ENCODE measurements at places on chromosomes 5 and 9.
A peak's percentile ranks its signal among the peaks of the same experiment; 100 is the strongest.

DNA sequence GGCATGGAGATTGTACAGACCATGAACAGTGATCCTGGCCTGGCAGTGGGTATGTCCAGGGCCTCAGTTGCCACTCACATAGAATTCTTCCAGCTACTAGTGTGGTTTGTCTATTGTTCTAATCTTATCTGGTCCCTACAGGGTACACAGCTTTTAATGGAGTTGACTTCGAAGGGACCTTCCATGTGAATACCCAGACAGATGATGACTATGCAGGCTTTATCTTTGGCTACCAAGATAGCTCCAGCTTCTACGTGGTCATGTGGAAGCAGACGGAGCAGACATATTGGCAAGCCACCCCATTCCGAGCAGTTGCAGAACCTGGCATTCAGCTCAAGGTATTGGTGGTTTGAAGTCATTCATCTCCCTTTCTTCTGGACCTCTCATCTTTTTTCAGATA, 43.8 kb downstream of the THBS4 start:
- H3K27me3 ChIP-seq, result no peaks in the 10 kb centered on the region
- H3K36me3 ChIP-seq, result no peaks in the 10 kb centered on the region
- no peak overlapping the region for H3K4me3 ChIP-seq

- no peak for DNase-seq
- peaks cover 9% of the 10 kb centered on the region for H3K36me3 ChIP-seq
- H3K4me1 ChIP-seq, result peaks cover 55% of the 10 kb centered on the region
- no peak overlapping the region for H3K4me3 ChIP-seq
Observed at GRCh38 chr5:10699281-10699874, 61.7 kb downstream of the DAP start.

GRCh38 chr5:28217695-28218094, 1179.3 kb upstream of the CDH9 start:
- no peak overlapping the region for H3K27ac ChIP-seq
- no peaks in the 10 kb centered on the region for H3K36me3 ChIP-seq
- DNase-seq, result no peak
- H3K4me1 ChIP-seq, result no peaks in the 10 kb centered on the region
- H3K27me3 ChIP-seq, result no peaks in the 10 kb centered on the region

DNA sequence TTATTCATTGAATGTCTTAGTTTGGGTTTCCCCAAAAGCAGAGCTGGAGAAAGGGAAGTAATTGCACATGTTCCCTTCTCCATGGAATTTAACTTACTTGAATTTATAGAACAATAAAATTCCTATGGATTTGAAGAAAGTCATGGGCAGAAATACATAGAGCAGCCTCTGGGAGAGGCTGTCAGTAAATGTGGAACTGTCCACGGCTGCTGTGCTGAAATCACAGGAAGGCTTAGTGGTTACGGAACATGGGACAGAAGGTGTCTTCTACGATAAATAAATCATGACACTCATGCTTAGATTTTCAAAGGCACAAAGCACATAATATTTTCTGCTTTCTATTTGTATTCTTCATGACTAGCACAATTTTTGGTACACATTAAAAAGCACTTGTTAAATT, 440.6 kb upstream of the IZUMO3 start:
- DNase-seq, result no peak
- H3K4me3 ChIP-seq, result no peak overlapping the region
- no peaks in the 10 kb centered on the region for H3K4me1 ChIP-seq
- no peaks in the 10 kb centered on the region for H3K27me3 ChIP-seq
- no peaks in the 10 kb centered on the region for H3K36me3 ChIP-seq
- H3K27ac ChIP-seq, result no peak overlapping the region

- no peak for DNase-seq
- H3K4me3 ChIP-seq, result no peak overlapping the region
- H3K4me1 ChIP-seq, result peaks cover 9% of the 10 kb centered on the region
- peaks cover 30% of the 10 kb centered on the region for H3K27me3 ChIP-seq
- H3K36me3 ChIP-seq, result no peaks in the 10 kb centered on the region
Observed at GRCh38 chr9:133184971-133185370, 21.3 kb upstream of the GBGT1 start.

DNA sequence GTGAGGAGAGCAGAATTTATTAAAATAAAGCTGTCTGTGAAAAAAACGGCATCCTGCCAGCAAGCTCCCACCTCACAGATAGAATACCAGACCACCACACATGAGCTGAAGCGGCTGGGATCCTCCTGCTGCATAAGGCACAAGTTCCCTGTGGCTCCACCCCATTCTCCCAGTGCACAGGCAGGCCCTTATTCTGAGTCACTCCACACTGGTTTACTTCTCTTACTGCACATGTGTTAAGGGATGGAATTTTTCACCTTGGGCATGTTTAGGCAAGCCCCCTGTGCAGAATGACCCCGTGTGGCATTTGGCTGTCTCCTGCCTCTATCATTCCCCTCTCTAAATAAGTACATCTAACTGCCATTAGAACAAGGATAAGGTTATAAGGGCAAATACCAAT, 115.0 kb upstream of the ELAVL2 start:
- no peaks in the 10 kb centered on the region for H3K36me3 ChIP-seq
- H3K27me3 ChIP-seq, result no peaks in the 10 kb centered on the region
- no peaks in the 10 kb centered on the region for H3K4me1 ChIP-seq
- no peak for DNase-seq

DNA sequence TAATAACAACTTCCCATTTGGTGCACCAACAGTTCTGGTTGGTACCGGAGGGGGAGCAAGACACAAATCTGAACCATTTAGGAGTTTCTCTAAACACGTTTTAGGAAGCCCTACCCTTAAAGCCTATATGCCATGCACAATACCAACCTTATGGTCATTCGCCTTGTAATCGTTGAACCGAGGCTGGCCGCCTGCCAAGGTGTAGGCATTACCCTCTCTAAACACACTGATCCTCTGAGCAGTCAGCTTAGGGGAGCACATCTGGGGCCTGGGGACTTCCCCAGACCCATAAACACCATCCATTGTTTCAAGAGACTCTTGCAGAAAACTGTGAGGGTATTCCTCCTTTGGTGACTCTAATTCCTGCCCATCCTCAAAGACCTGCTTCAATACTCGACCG, 328 bp downstream of the GRXCR2 start:
- no peaks in the 10 kb centered on the region for H3K4me1 ChIP-seq
- no peak overlapping the region for H3K27ac ChIP-seq
- DNase-seq, result no peak
- H3K4me3 ChIP-seq, result no peak overlapping the region

- DNase-seq, result no peak
- no peak overlapping the region for H3K27ac ChIP-seq
- no peaks in the 10 kb centered on the region for H3K36me3 ChIP-seq
- H3K4me3 ChIP-seq, result no peak overlapping the region
- no peaks in the 10 kb centered on the region for H3K27me3 ChIP-seq
Observed at GRCh38 chr5:140182075-140182711, 7.2 kb downstream of the CYSTM1 start.

- H3K27me3 ChIP-seq, result no peaks in the 10 kb centered on the region
- peaks cover 21% of the 10 kb centered on the region for H3K36me3 ChIP-seq
- no peak overlapping the region for H3K4me3 ChIP-seq
- H3K27ac ChIP-seq, result no peak overlapping the region
- H3K4me1 ChIP-seq, result peaks cover 10% of the 10 kb centered on the region
Observed at GRCh38 chr5:78956901-78957300, 28.2 kb downstream of the ARSB start.

GRCh38 chr5:79301046-79301712, 65.2 kb downstream of the JMY start:
- no peaks in the 10 kb centered on the region for H3K4me1 ChIP-seq
- H3K36me3 ChIP-seq, result peaks cover 46% of the 10 kb centered on the region
- H3K4me3 ChIP-seq, result no peak overlapping the region
- no peak for DNase-seq

GRCh38 chr5:138662599-138662998, 87.4 kb upstream of the HSPA9 start:
- H3K27ac ChIP-seq, result no peak overlapping the region
- H3K4me1 ChIP-seq, result peaks cover 37% of the 10 kb centered on the region
- H3K27me3 ChIP-seq, result peaks cover 6% of the 10 kb centered on the region
- no peaks in the 10 kb centered on the region for H3K36me3 ChIP-seq
- no peak for DNase-seq
- peak overlapping the region; percentile 44 for H3K4me3 ChIP-seq

DNA sequence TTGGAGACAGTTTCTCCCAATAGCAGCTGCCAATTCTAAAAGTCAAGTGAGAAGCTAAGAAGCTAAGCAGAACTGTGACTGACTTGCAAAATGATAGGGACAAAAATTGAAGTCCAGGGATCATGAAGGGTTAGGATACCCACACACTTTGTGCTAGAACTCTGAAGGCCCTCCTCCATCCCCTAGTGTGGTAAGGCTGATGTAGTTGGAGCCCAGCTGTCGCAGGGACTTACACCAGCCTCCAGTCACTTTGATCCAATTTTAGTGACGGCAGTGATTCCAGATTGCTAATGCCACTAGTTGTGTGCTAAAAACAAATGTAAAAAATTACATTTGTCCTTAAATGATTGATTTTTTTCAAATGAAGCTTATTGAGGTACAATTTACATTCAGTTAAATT, 742.7 kb upstream of the ZNF608 start:
- no peak overlapping the region for H3K27ac ChIP-seq
- H3K4me1 ChIP-seq, result peaks cover 12% of the 10 kb centered on the region
- no peak overlapping the region for H3K4me3 ChIP-seq

GRCh38 chr9:120982836-120983235, 56.2 kb upstream of the TRAF1 start:
- H3K36me3 ChIP-seq, result no peaks in the 10 kb centered on the region
- H3K4me1 ChIP-seq, result no peaks in the 10 kb centered on the region
- no peak overlapping the region for H3K27ac ChIP-seq
- DNase-seq, result no peak

GRCh38 chr9:88645879-88646199, 110.9 kb downstream of the NXNL2 start:
- no peak overlapping the region for H3K4me3 ChIP-seq
- no peak overlapping the region for H3K27ac ChIP-seq
- no peaks in the 10 kb centered on the region for H3K36me3 ChIP-seq
- H3K4me1 ChIP-seq, result no peaks in the 10 kb centered on the region
- no peak for DNase-seq

GRCh38 chr9:121851641-121852091, 200.2 kb downstream of the DAB2IP start:
- H3K27ac ChIP-seq, result no peak overlapping the region
- peaks cover 3% of the 10 kb centered on the region for H3K36me3 ChIP-seq
- no peaks in the 10 kb centered on the region for H3K4me1 ChIP-seq
- no peak overlapping the region for H3K4me3 ChIP-seq
- no peak for DNase-seq

DNA sequence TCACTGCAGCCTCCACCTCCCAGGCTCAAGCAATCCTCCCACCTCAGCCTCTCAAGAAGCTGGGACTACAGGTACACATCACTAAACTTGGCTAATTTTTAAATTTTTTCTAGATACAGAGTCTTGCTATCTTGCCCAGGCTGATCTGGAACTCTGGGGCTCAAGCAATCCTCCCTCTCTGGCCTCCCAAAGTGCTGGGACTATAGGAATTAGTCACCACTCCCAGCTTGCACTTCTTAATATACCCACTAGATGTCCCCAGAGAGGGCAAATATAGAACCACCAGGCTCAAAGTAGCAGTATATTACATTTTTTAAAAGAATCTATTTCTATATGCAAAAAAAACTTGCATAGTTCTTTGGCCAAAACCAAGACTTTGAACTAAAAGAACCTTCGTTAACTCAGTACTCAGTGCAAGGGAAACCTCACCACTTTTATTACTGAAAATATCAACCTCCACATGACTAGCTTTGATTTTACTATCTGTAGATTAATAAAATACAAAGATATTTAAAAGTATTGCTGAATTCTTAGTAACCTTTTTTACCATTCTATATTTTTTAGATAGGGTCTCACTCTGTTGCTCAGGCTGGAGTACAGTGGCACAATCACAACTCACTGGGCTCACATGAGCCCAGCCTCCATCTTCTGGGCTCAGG, 25.8 kb upstream of the HSD17B3 start:
- no peaks in the 10 kb centered on the region for H3K4me1 ChIP-seq
- DNase-seq, result no peak
- H3K27me3 ChIP-seq, result no peaks in the 10 kb centered on the region

DNA sequence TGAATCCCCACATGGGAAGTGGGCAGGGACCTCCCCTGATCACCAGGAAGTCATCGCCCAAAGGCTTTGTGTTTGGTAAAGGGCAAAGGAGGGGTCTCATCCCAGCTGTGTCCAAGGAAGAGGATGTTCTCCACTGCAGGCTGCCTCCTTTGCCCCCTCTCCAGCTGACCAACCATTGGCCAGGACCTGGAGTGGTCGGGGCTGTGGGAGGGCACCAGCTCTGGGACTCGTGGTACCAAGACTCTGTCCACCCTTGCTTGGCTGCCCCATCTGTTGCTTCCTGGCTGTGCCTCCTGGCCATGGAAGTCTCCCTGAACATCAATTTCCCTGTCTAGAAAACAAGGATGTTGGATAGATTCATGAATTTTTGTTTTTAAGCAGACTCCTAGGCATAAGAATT, 34.1 kb downstream of the COL15A1 start:
- H3K36me3 ChIP-seq, result no peaks in the 10 kb centered on the region
- H3K4me3 ChIP-seq, result no peak overlapping the region
- no peak overlapping the region for H3K27ac ChIP-seq
- no peaks in the 10 kb centered on the region for H3K27me3 ChIP-seq

GRCh38 chr9:132018957-132019405, 60.7 kb downstream of the MED27 start:
- H3K27me3 ChIP-seq, result no peaks in the 10 kb centered on the region
- H3K4me3 ChIP-seq, result no peak overlapping the region
- no peak for DNase-seq
- no peaks in the 10 kb centered on the region for H3K4me1 ChIP-seq
- no peak overlapping the region for H3K27ac ChIP-seq
- peaks cover 5% of the 10 kb centered on the region for H3K36me3 ChIP-seq

DNA sequence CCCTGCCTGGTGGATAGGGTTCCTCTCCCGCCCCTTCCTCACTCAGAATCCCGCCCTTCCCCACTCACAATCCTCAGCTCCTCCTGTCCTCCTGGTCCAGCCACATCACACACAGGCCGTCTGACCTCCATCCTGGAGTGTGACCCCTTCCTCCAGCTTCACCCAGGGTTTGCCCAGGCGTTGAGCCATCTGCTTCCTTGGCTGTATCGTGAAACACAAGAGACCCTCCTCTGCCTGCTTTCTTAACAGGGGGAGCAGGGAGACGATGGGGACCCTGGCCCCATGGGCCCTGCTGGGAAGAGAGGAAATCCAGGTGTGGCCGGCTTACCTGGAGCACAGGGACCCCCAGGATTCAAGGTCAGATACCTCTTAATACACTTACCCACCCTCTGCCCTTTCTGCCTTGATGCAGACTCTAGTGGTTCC, 32.3 kb upstream of the ORM1 start:
- no peak overlapping the region for H3K27ac ChIP-seq
- H3K4me1 ChIP-seq, result peaks cover 2% of the 10 kb centered on the region
- peaks cover 1% of the 10 kb centered on the region for H3K36me3 ChIP-seq
- DNase-seq, result no peak
- H3K27me3 ChIP-seq, result peaks cover 3% of the 10 kb centered on the region

GRCh38 chr9:107976767-107977166, 487.2 kb upstream of the KLF4 start:
- no peaks in the 10 kb centered on the region for H3K27me3 ChIP-seq
- no peak overlapping the region for H3K27ac ChIP-seq
- no peak overlapping the region for H3K4me3 ChIP-seq
- no peaks in the 10 kb centered on the region for H3K36me3 ChIP-seq
